ENCODE measurements at places on chromosomes 1 and 21. TPM values are rescaled to one million over a fixed set of nuclear protein-coding genes. Genes with fewer than 3 reads are reported as not detected.

The LMO4 gene
- 15.6 TPM for total RNA-seq

The TBX15 gene
- 0.10 TPM for total RNA-seq

The SDC3 gene
- 10.8 TPM for total RNA-seq

The ERI3 gene
- 57.2 TPM for total RNA-seq

The FCRL6 gene
- not detected for total RNA-seq

The KCNA10 gene
- total RNA-seq, result not detected

The COL11A1 gene
- 3.8 TPM for total RNA-seq

The CACNA1S gene
- total RNA-seq, result not detected

The PAX7 gene
- total RNA-seq, result 0.65 TPM

The PDE4B gene
- total RNA-seq, result 15.8 TPM

The LIPI gene
- not detected for total RNA-seq

The TRAF3IP3 gene
- total RNA-seq, result not detected

The LORICRIN gene
- not detected for total RNA-seq

The SNRPE gene
- 256 TPM for total RNA-seq

The CDC42BPA gene
- total RNA-seq, result 6.4 TPM

The BATF3 gene
- total RNA-seq, result 18.4 TPM

The PTCH2 gene
- total RNA-seq, result 0.20 TPM

All from A549 treated with RU486 at 1 μM for 4 hours (cell line).